ENCODE measurements at places on chromosomes 4 and X.

DNA sequence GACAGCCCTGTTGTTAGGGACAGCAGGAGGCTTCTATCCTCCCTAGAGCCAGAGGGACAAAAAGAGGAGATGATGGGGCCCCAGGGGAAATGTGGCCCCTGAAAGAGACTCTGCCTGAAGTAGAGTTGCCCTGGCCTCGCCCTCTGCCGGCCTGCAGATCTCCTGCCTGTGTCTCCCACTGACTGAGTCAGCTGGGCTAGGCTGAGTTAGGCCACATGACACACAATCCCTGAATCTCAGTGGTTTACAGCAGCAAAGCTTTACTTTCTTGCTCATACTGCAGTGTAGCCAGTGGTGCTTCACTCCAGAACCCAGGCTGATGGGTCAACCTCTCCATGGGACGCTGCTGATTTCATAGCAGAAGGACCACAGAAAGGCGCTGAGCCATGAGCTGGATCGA, 23.5 kb downstream of the DRD5 start:
- DNase-seq: no peak

- no peak for DNase-seq
Observed at GRCh38 chr4:118947095-118947494, 58.4 kb downstream of the SYNPO2 start.

- DNase-seq: no peak
Observed at GRCh38 chr4:112520598-112521122, 4.7 kb upstream of the NEUROG2 start.

DNA sequence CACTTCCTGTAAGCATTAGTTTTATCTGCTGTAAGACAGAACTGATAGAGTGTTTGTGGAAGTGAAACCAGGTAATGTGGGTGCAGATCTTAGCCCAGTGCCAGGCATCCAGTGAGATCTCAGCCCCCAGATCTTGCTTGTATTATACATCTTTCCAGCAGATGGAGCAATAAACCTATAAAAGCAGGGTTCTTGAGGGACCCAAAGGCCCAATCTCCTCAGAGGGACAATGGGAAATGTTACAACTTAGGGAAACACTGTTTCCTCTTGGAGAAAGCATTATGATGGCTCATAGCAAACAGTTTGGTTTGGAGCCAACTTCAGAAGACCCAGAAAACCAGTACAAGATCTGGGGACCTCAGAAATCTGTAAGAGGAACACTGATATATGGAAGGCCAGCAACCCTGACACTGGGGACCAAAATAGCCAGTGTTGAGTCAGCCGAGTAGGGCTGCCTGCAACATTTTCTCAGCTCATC, 206.3 kb downstream of the SLC7A11 start:
- DNase-seq: no peak

DNA sequence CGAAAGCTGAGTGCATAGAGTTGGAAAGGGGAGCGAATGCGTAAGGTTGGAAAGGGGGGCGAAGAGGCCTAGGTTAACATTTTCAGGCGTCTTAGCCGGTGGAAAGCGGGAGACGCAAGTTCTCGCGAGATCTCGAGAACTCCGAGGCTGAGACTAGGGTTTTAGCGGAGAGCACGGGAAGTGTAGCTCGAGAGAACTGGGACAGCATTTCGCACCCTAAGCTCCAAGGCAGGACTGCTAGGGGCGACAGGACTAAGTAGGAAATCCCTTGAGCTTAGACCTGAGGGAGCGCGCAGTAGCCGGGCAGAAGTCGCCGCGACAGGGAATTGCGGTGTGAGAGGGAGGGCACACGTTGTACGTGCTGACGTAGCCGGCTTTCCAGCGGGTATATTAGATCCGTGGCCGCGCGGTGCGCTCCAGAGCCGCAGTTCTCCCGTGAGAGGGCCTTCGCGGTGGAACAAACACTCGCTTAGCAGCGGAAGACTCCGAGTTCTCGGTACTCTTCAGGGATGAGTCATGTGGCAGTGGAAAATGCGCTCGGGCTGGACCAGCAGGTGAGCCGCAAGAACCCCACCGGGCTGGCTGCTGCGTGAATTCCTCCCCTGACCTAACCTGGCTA, at the start of gene DDX3X:
TSS of gene DDX3X (plus strand) at position 419 of the 619 bp plus-strand sequence. CDS start at position 510, 91 bp downstream.
- DNase-seq: peak; percentile 70

DNA sequence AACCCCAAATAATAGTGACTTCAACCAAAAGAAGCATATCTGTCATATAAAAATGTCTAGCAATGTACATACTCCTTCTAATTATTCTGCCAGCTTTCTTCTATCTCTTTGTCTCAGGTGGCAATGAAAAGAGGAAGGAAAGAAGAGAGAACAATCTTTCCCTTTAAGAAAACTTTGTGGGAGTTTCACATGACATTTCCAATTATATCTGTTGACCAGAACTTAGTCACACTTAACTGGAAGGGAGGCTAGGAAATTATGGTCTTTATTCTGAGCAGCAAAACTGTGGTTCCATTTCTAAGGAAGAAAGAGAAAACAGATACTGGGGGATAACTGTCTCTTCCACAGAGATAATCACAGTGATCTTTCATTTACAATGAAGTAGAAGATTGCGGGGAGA, 12.9 kb upstream of the MAOA start:
- no peak for DNase-seq

GRCh38 chr4:87949961-87950360, 25.6 kb upstream of the SPP1 start:
- no peak for DNase-seq

GRCh38 chr4:139129206-139129605, 47.8 kb downstream of the ELF2 start:
- DNase-seq: no peak

- no peak for DNase-seq
Observed at GRCh38 chr4:101763576-101763975, 27.0 kb upstream of the BANK1 start.

GRCh38 chrX:66004928-66005829, 34.7 kb downstream of the VSIG4 start:
- DNase-seq: no peak

GRCh38 chr4:140316799-140317198, 56.6 kb upstream of the SCOC start:
- no peak for DNase-seq

- no peak for DNase-seq
Observed at GRCh38 chr4:154417373-154417673, 74.3 kb downstream of the DCHS2 start.

DNA sequence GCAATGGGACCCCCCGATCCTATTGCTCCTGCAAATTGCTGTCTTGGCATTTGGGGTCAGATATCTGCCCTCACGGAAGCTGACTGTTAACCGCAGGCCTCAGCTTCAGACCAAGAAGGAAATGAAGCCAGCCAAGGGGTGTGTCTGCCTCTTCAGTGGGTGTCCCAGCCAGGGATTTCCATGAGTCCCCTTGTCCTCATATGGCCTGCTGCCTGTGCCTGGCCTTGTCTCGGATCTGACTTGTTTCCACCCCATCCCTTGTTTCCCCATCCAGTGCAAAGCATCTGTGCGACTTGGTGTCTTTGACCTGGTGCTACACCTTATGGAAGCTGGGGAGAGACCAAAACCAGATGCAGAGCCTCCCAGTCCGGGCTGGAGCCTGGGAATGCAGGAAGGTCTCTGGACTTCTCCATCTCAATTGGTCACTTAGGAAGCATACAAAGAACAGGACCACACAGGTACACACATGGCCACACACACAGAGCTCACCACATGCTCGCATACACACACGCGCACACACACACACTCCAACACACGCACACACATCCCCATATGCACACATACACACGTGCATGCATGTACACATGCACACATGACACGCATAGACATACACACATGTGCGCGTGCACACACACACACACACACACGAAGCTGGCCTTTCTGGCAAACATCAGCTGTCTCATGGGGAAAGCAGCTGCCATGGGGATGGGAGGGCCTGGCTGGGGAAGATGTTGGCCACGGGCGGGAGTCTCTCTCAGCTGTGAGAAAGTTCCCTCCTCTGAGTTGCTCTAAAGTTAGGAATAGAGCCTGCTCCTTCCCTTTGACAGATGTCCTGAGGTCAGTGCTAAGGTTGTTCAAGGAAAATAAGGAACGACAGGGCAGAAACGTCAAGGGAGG, 65.5 kb downstream of the CRMP1 start:
- DNase-seq: no peak

DNA sequence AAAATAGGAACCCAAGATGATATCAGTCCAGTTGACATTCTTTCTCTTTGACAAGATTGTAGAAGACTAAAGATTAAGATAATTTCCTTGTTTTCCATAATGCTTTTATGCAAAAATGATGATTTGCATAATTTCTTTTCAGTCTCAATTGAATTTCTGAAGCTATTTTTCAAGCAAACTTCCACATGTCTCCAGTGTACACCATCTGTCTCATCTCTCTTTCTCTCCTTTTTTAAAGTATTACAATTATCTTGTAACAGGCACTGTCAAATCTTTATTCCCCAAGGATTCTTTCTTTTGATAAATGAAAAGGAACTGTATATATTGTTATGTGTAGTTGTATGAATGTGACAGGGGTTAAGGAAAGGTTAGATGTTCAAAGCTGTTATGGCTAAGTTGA, 7.9 kb upstream of the SH3RF1 start:
- DNase-seq: no peak

- no peak for DNase-seq
Observed at GRCh38 chr4:148053298-148054003, 321.6 kb downstream of the ARHGAP10 start.

GRCh38 chr4:3387943-3388361, 53.8 kb upstream of the HGFAC start:
- no peak for DNase-seq

- DNase-seq: no peak
Observed at GRCh38 chr4:7973545-7973981, 33.9 kb upstream of the AFAP1 start.

- DNase-seq: no peak
Observed at GRCh38 chrX:148381603-148382002, 118.8 kb upstream of the AFF2 start.

GRCh38 chr4:104519588-104519987, 24.9 kb upstream of the CXXC4 start:
- no peak for DNase-seq

DNA sequence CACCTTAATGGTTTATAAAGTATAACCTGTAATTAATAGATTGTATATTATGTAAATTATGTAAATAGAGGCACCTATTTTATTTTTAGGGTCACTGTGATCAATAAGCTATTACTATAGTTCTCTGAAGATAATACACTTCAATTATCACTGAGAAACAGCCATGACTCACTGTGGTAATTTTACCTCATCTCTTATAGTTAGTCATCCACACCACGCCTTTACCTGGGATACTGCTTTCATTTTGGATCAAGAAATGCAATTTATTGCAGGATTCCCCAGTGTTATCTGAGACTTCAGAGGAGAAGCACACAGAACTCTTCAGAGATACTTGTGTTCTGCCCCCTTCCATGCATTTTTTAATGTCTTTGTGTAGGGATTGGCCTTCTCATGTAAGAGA, 348.1 kb upstream of the ATOH1 start:
- DNase-seq: no peak

GRCh38 chr4:3452376-3452775, 10.6 kb downstream of the HGFAC start:
- no peak for DNase-seq

DNA sequence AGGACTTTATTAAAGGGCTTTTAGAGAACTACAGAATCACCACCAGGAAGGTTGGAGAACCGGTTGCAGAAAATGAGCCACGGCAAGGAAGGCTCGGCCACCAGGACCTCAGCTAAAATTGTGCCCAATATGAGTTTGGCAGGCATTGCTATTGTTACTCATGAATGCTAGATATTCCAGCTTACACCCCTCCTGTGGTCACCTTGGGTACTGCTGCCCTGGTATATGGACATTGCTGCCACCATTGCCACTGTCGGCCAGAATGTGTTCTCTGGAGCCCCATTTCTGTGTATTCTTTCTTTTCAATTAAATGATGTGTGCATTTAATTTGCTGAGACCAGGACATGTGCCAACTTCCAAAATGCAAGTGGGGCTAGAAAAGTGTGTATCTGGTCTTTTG, 626.7 kb upstream of the BOD1L1 start:
- no peak for DNase-seq

GRCh38 chr4:84995386-84995785, 28.9 kb upstream of the WDFY3 start:
- no peak for DNase-seq

- DNase-seq: no peak
Observed at GRCh38 chrX:119272882-119273419, 36.9 kb downstream of the PGRMC1 start.

DNA sequence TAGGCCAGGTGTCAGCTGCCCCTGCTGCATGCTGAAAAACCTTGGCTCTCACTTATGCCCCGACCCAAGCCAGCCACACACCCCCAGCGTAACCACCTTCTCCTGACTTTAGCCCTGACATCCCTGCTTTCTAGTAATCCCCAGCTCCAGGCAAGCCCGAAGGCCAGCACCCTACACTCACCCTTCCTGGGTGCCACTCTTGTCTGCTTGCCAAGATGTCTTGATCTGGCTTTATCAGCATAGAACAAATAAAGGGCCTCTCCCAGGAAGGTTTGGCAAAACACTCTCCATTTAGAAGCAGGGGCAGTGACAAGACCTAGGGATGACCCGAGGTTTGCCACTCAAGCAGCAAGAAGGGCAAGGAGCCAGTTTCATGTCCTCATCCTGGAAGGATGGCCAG, 6.8 kb upstream of the MAP9 start:
- no peak for DNase-seq

DNA sequence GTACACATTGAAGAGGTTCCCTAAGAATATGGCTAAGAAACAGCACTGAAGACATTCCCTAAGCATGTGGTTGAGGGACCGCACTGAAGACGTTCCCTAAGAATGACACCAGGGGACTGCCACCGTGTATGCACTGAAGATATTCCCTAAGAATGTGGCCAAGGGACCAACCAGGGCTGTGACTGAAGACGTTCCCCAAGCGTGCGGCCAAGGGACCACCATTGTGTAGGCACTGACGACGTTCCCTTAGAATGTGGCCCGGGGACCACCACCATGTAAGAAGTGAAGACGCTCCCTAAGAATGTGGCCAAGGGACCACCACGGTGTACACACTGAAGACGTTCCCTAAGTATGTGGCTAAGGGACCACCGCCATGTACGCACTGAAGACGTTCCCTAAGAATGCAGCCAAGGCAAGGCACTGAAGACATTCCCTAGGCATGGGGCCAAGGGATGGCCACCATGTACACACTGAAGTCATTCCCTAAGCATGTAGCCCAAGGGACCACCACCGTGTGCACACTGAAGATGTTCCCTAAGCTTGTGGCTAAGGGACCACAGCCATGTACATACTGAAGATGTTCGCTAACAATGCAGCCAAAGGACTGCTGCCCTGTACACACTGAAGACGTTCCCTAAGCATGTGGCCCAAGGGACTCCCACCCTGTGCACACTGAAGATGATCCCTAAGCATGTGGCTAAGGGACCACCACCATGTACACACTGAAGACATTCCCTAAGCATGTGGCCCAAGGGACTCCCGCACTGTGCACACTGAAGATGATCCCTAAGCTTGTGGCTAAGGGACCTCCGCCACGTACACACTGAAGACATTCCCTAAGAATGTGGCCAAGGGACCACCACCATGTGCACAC, 22.0 kb downstream of the DHRSX start:
- DNase-seq: no peak

- no peak for DNase-seq
Observed at GRCh38 chrX:30278365-30278764, 30.8 kb downstream of the NR0B1 start.

All from stimulated activated CD8-positive, alpha-beta memory T cell treated with anti-CD3 and anti-CD28 coated beads, Interleukin-4, amount 100 ng/mL, for 1 hour (primary cell).